ENCODE measurements at places on chromosomes 3 and 15.

DNA sequence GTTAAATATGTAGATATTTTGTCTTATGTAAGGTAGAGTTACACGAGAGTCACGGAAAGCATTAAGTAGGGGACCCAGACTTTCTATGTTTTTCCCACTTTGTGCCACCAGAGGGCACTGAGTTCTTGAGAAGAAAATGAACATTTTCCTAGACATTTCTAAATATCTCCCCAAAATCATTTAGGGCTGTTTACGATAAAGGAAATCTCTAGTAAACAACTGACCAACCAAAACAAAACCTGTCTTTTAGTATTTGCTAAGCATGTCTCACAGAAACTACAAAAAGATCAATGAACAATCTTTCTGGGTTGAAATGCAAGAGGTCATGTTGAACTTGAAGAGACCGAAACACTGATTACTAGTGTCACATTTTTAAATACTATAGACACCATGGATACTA lies 16.1 kb downstream of the POU1F1 start:
- DNase-seq, result peak; percentile 24

DNA sequence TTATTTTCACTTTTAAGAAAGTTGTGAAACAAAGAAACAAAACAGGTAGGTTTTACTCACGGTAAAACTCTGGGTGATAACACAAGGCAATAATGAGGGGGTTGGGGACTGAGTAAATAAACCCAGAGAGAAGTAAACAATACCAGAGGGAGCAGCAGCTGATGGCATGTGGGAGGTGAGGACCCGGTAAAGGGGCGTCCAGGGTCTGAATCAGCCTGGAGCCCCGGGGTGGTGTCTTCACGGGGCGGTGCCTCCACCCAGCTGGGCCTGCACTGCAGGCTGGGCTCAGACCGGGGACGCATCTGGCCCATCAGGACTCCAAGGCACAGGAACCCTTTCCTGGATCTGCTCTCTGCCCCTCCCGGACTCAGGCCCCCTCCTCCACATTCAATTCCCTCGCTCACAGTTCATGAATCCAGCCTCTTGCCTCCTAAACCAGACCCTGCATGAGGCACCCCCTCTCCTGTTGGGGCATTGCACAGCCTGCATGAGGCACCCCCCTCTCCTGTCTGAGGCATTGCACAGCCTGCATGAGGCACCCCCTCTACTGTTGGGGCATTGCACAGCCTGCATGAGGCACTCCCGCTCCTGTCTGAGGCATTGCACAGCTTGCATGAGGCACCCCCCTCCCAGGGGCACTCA lies 73.9 kb upstream of the MFGE8 start:
- no peak for DNase-seq

DNA sequence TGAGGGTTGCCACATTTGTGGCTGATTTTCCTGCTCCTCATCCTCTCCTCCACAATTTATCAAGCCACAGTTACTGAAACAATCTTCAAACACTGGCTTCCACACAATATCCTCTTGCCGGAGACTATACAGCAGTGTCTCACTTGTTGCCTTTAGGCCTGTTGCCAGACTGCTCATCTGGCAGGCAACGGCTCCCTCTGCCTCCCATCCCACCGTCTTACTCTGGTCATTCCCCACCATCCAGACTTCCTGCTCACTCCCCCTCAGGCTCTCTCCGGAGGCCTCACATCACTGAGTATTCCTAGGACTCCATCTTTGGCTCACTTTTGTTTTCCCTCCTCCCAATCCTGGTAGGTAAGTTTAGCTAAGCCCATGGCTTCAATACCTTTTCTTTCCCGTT lies 301.9 kb downstream of the IL20RB start:
- no peak for DNase-seq

- DNase-seq, result no peak
Measured at GRCh38 chr3:188901126-188901525, 270.6 kb upstream of the TPRG1 start.

- no peak for DNase-seq
Measured at GRCh38 chr3:101791778-101792177, 12.8 kb downstream of the NXPE3 start.

All from naive thymus-derived CD4-positive, alpha-beta T cell (primary cell).